Spleen (tissue), 13 donors: ENCODE measurements at places on chromosomes 5 and 9. TPM values are rescaled to one million over a fixed set of nuclear protein-coding genes. Genes with fewer than 3 reads are reported as not detected.
A peak's percentile ranks its signal among the peaks of the same experiment; 100 is the strongest.

- H3K4me1 ChIP-seq = no peaks in the 10 kb centered on the region
- no peak for DNase-seq
- no peak overlapping the region for H3K27ac ChIP-seq
- H3K36me3 ChIP-seq = no peaks in the 10 kb centered on the region
- H3K27me3 ChIP-seq = no peaks in the 10 kb centered on the region
Measured at GRCh38 chr5:81097713-81098112, 135.4 kb upstream of the CKMT2 start.

DNA sequence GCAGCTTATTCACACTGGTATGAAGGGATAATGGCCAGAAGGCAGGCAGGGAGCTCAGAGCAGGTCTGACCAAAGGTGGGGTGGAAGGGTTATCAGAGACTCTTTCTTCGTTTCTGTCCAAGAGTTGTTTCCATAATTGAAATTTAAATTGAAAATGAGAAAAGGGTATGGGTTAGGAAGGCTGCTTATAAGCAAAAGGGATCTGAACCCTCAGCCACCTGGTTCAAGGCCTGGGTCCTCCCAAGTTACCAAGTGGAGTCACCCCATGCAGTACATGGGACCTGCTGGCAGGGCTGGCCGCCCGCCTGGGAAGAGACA lies 17.8 kb downstream of the EEIG1 start:
- peaks cover 80% of the 10 kb centered on the region for H3K4me1 ChIP-seq
- no peak for DNase-seq
- no peaks in the 10 kb centered on the region for H3K27me3 ChIP-seq

GRCh38 chr9:34384368-34385165 lies 7.9 kb upstream of the MYORG start:
- DNase-seq = no peak
- H3K27ac ChIP-seq = no peak overlapping the region
- peaks cover 19% of the 10 kb centered on the region for H3K4me1 ChIP-seq
- H3K4me3 ChIP-seq = no peak overlapping the region

DNA sequence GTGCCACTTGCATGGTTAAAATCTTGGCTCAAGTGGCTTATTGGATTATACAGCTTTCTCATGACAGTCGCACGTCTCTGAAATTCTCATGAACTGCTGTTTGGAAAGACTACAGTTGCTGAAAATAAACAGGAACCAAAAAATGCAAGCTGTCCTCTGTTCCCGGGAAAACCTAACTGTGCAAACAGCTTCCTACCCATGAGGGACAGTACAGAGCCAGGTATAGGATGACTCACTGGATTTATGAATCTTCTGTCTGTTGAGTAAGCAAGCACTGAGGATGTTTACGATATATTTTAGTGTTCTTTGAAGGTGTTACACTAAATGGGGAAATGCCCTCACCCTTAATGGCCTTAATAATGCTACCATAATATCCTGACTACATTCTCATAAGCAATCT lies 380.3 kb upstream of the TNC start:
- H3K4me3 ChIP-seq = no peak overlapping the region
- DNase-seq = no peak
- H3K27me3 ChIP-seq = peaks cover 13% of the 10 kb centered on the region
- no peak overlapping the region for H3K27ac ChIP-seq

DNA sequence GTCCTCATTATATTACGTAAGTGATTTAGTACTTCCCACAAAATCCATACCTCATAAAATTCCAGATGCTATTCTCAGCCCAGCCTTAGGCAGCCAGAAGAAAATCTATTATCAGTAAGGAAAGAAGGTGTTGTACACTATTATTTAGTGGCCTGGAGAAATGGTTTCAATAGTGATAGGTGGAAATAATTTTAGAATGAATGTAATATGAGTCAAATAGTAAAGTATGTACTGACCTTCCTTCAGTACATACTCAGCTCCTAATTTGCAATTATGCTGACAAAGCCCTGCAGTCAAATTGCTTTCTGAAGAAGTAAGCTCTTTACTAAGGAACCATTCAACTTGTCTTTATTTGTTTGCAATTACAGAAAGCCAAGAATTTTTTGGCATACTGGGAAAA lies 409.2 kb downstream of the HTR1A start:
- H3K36me3 ChIP-seq = no peaks in the 10 kb centered on the region
- DNase-seq = no peak
- no peaks in the 10 kb centered on the region for H3K27me3 ChIP-seq
- no peak overlapping the region for H3K27ac ChIP-seq
- no peak overlapping the region for H3K4me3 ChIP-seq
- no peaks in the 10 kb centered on the region for H3K4me1 ChIP-seq

GRCh38 chr5:36614657-36615308 lies 8.4 kb downstream of the SLC1A3 start:
- no peak overlapping the region for H3K4me3 ChIP-seq
- no peaks in the 10 kb centered on the region for H3K36me3 ChIP-seq
- H3K27ac ChIP-seq = no peak overlapping the region
- H3K27me3 ChIP-seq = no peaks in the 10 kb centered on the region
- no peaks in the 10 kb centered on the region for H3K4me1 ChIP-seq
- no peak for DNase-seq

TAF11L10 gene
- not detected for total RNA-seq

TXNDC8 gene
- total RNA-seq = not detected

DNA sequence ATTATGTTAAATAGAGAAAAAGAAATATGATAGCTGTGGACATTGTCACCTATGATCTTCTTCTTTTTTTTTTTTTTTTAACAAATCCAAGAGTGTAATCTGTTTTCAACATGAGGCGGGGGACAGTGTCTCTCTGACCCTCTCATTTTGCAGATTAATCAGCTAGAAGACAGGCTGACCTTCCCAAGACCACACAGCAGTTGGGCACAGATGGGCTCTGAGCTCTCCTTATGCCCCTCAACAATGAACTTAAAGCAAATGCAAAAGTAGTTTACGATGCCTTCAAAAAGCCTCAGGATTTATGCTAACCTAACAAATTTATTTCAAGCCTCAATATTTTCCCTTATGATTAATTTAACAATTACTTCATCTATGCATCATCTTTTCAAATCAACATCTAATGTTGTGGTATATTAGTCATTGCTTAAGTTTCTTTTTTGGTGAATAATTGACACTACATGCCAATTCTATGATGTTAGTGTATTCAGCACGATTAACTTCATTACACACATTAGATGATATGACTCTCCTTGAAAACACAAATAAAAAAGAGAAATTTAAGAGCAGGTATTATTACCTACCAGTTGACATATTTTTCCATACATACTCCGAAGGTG lies 7.4 kb downstream of the NFIL3 start:
- peaks cover 92% of the 10 kb centered on the region for H3K4me1 ChIP-seq
- peaks cover 18% of the 10 kb centered on the region for H3K27me3 ChIP-seq
- no peaks in the 10 kb centered on the region for H3K36me3 ChIP-seq
- DNase-seq = no peak

TAS2R1 gene
- not detected for total RNA-seq

- no peak for DNase-seq
- no peak overlapping the region for H3K27ac ChIP-seq
- H3K36me3 ChIP-seq = no peaks in the 10 kb centered on the region
- no peaks in the 10 kb centered on the region for H3K27me3 ChIP-seq
Measured at GRCh38 chr9:79580055-79580454, 8.3 kb downstream of the TLE4 start.

- H3K36me3 ChIP-seq = no peaks in the 10 kb centered on the region
- peak; percentile 79 for DNase-seq
- H3K27me3 ChIP-seq = no peaks in the 10 kb centered on the region
- H3K4me1 ChIP-seq = no peaks in the 10 kb centered on the region
- H3K27ac ChIP-seq = no peak overlapping the region
- H3K4me3 ChIP-seq = no peak overlapping the region
Measured at GRCh38 chr5:90264689-90265544, 144.6 kb downstream of the CETN3 start.

GRCh38 chr5:38905516-38905915 lies 59.7 kb downstream of the OSMR start:
- H3K27me3 ChIP-seq = no peaks in the 10 kb centered on the region
- DNase-seq = no peak
- H3K4me1 ChIP-seq = no peaks in the 10 kb centered on the region
- H3K27ac ChIP-seq = no peak overlapping the region
- H3K4me3 ChIP-seq = no peak overlapping the region

PCDHGB2 gene
- total RNA-seq = 3.3 TPM

- no peak overlapping the region for H3K4me3 ChIP-seq
- peaks cover 3% of the 10 kb centered on the region for H3K4me1 ChIP-seq
- DNase-seq = no peak
- no peak overlapping the region for H3K27ac ChIP-seq
Measured at GRCh38 chr5:173853370-173854131, 34.6 kb upstream of the CPEB4 start.

DNA sequence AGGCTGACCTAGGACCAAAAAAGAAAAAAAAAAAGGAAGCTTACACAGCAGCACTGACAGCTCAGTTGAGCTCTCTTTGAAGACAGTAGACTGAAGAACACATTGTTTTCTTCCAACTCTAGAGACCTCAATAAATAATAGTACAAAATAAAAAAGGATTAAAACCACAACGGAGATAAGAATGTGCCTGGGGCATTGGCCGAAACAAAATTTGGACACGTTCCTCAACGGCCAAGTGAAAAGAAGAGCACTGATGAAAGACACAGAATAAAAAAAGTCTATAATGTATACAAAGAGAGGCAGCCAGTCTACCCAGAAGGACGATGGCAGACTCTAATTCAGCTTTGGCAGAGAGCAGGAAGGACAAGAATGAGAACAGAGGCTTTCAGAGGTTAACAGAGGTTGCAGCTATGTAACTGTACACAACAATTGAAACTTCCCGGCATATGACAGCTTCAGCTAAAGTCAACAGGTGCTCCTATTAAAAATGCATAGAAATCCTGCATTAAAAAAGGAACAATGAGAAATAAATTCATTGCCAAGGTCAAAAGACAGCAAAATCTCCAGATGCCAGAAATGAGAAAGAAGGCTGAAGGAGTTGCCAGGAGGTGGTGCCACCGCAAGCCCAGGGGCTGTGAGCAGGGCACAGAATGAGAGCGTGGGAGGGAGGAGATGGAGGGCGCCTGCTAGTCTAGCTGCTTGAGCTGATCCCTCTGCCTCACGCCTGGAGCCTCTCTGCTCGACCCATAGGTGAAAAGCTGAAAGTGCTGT lies 113.9 kb downstream of the DCP2 start:
- H3K4me3 ChIP-seq = no peak overlapping the region
- H3K27ac ChIP-seq = no peak overlapping the region
- H3K36me3 ChIP-seq = no peaks in the 10 kb centered on the region
- H3K27me3 ChIP-seq = no peaks in the 10 kb centered on the region
- H3K4me1 ChIP-seq = no peaks in the 10 kb centered on the region

GRCh38 chr5:169870211-169870610 lies 110.1 kb downstream of the INSYN2B start:
- peaks cover 28% of the 10 kb centered on the region for H3K4me1 ChIP-seq
- no peak for DNase-seq

PKN3 gene
- total RNA-seq = 8.5 TPM

NR2F1 gene
- 11.5 TPM for total RNA-seq

GRCh38 chr5:158514986-158515359 lies 584.7 kb downstream of the EBF1 start:
- H3K36me3 ChIP-seq = no peaks in the 10 kb centered on the region
- H3K27me3 ChIP-seq = no peaks in the 10 kb centered on the region
- no peak overlapping the region for H3K27ac ChIP-seq
- DNase-seq = no peak

GRCh38 chr5:56358703-56359681 lies 125.9 kb upstream of the ANKRD55 start:
- no peaks in the 10 kb centered on the region for H3K27me3 ChIP-seq
- DNase-seq = no peak
- no peak overlapping the region for H3K27ac ChIP-seq
- no peaks in the 10 kb centered on the region for H3K36me3 ChIP-seq
- H3K4me3 ChIP-seq = no peak overlapping the region

DNA sequence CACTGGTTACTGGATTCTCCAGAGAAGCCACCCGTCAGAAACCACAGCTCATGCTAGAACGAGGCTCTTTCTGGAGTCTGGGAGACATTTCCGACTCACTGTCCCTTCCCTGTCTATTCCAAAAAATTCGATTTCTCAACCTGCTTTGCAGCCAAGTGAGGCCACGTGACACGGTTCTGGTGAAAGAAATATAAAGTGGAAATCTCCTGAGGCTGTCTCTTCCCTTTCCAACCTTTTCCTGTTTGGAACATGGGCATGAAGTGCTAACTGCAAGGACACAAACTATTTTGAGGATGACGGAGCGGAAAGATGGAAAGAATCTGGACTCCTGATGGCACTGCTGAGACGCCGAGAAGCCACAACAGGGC lies 6.1 kb upstream of the PTGS1 start:
- no peaks in the 10 kb centered on the region for H3K4me1 ChIP-seq
- no peak overlapping the region for H3K4me3 ChIP-seq
- H3K36me3 ChIP-seq = no peaks in the 10 kb centered on the region

DNA sequence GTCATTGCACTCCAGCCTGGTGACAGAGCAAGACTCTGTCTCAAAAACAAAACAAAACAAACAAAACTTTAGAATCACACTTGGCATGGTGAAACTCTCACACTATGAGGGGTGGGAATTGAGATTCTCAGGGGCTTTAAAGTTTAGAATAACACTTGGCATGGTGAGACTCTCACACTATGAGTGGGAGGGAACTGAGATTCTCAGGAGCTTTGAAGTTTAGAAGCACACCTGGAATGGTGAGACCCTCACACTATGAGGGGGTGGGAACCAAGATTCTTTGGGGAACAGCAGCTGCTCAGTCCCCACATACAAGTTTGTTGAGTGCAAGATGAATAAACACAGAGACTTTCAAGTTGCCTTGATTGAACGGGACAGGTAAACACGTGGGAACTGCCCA lies 149.4 kb downstream of the HSD17B3 start:
- no peak overlapping the region for H3K27ac ChIP-seq
- H3K4me1 ChIP-seq = peaks cover 30% of the 10 kb centered on the region
- DNase-seq = no peak
- H3K4me3 ChIP-seq = no peak overlapping the region

- no peak overlapping the region for H3K27ac ChIP-seq
- DNase-seq = no peak
- H3K4me1 ChIP-seq = no peaks in the 10 kb centered on the region
- H3K36me3 ChIP-seq = no peaks in the 10 kb centered on the region
Measured at GRCh38 chr9:121443981-121444380, 55.7 kb downstream of the GGTA1 start.

GRCh38 chr9:134325096-134325812 lies 1.0 kb upstream of the RXRA start:
- peaks cover 42% of the 10 kb centered on the region for H3K4me1 ChIP-seq
- peak; percentile 89 for DNase-seq
- H3K27me3 ChIP-seq = no peaks in the 10 kb centered on the region
- peak overlapping the region; percentile 71 for H3K4me3 ChIP-seq
- peak overlapping the region; percentile 93 for H3K27ac ChIP-seq
- H3K36me3 ChIP-seq = no peaks in the 10 kb centered on the region

ADCY2 gene
- total RNA-seq = 0.49 TPM

- no peaks in the 10 kb centered on the region for H3K27me3 ChIP-seq
- DNase-seq = no peak
- no peak overlapping the region for H3K27ac ChIP-seq
- no peaks in the 10 kb centered on the region for H3K36me3 ChIP-seq
- H3K4me3 ChIP-seq = no peak overlapping the region
Measured at GRCh38 chr5:54411176-54411575, 44.3 kb upstream of the HSPB3 start.

GRCh38 chr5:57225553-57225952 lies 51.7 kb downstream of the GPBP1 start:
- H3K4me3 ChIP-seq = no peak overlapping the region
- peaks cover 55% of the 10 kb centered on the region for H3K36me3 ChIP-seq
- no peak for DNase-seq
- H3K27ac ChIP-seq = no peak overlapping the region
- H3K4me1 ChIP-seq = peaks cover 3% of the 10 kb centered on the region
